Esophagus squamous epithelium (tissue), 5 donors: ENCODE measurements at places on chromosomes 3 and 15. TPM values are rescaled to one million over a fixed set of nuclear protein-coding genes. Genes with fewer than 3 reads are reported as not detected.

- no peak overlapping the region for H3K27ac ChIP-seq
- no peaks in the 10 kb centered on the region for H3K27me3 ChIP-seq
- DNase-seq, result no peak
- peaks cover 24% of the 10 kb centered on the region for H3K4me1 ChIP-seq
- H3K36me3 ChIP-seq, result peaks cover 6% of the 10 kb centered on the region
Measured at GRCh38 chr3:100781301-100781700, 72.0 kb downstream of the TFG start.

The WDR76 gene
- total RNA-seq, result 4.6 TPM

DNA sequence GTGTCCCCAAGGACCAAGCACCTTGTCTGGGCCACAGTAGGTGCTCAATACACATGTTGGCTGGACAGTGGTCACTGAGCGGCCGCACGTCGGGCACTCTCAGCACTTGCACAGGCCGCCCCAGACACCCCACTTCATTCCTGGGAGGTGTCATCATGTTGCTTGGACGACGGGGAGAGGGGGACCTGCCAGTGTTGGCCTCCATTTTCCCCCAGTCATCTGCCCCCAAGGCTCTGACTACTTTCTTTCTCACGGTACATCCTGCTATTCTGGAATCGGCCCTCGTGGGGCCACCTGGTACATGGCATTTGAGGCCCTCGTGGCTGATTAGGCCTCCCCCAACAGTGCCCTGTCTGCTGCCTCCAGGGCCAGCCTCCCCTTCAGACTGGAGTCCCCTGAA is 1.2 kb upstream of the RHO start:
- H3K4me1 ChIP-seq, result peaks cover 6% of the 10 kb centered on the region
- H3K27me3 ChIP-seq, result no peaks in the 10 kb centered on the region
- H3K27ac ChIP-seq, result no peak overlapping the region

The MED12L gene
- 0.09 TPM for total RNA-seq

The SPSB4 gene
- total RNA-seq, result not detected

GRCh38 chr3:134768837-134769236 is 26.2 kb upstream of the EPHB1 start:
- no peak for DNase-seq
- H3K4me1 ChIP-seq, result no peaks in the 10 kb centered on the region
- H3K4me3 ChIP-seq, result no peak overlapping the region
- no peaks in the 10 kb centered on the region for H3K27me3 ChIP-seq

DNA sequence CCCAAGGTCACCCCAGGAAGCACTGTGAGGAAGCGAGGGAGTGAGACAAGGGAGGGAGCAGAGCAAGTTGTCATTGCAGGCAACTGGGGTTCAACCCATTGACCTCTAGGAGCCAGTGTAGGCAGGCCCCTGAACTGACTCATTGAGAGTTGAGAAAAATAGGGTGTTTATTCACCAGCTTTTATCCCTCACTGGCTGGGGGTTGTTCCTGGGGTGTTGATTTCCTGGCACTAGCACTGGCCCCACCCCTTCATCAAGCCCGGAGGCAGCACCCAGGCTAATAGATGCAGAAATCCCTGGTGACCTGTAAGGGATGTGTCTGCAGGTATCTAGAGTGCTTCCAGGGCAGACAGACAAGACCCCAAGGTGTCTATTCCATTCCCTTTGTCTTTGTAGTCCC is 183.9 kb downstream of the ARRDC4 start:
- H3K27me3 ChIP-seq, result no peaks in the 10 kb centered on the region
- no peak overlapping the region for H3K4me3 ChIP-seq
- no peak for DNase-seq
- H3K36me3 ChIP-seq, result no peaks in the 10 kb centered on the region
- peaks cover 10% of the 10 kb centered on the region for H3K4me1 ChIP-seq

GRCh38 chr3:140285380-140285779 is 350.4 kb downstream of the CLSTN2 start:
- no peaks in the 10 kb centered on the region for H3K27me3 ChIP-seq
- H3K4me3 ChIP-seq, result no peak overlapping the region
- no peak for DNase-seq
